ENCODE measurements at places on chromosomes 5 and 9.

GRCh38 chr9:114499528-114499927 lies 5.7 kb downstream of the WHRN start:
- DNase-seq = no peak

DNA sequence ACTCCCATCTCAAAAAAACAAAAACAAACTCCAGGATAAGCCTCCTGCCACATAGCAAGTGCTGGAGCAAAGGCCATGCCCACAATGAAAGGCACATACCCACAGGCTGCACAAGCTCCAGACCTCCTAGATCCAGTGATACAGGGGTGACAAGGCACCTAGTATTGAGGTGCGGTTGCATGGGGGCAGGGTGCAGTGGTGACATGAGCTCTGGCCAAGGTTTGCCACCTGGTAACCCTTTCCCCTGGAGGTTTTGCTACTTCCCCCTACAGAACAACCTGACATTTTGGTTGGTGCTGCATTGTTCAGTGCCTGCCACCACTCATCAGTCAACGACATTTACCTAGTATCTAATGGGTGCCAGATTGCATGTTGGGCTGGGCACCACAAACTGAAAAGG lies 14.5 kb downstream of the CDKN2AIPNL start:
- DNase-seq = no peak

DNA sequence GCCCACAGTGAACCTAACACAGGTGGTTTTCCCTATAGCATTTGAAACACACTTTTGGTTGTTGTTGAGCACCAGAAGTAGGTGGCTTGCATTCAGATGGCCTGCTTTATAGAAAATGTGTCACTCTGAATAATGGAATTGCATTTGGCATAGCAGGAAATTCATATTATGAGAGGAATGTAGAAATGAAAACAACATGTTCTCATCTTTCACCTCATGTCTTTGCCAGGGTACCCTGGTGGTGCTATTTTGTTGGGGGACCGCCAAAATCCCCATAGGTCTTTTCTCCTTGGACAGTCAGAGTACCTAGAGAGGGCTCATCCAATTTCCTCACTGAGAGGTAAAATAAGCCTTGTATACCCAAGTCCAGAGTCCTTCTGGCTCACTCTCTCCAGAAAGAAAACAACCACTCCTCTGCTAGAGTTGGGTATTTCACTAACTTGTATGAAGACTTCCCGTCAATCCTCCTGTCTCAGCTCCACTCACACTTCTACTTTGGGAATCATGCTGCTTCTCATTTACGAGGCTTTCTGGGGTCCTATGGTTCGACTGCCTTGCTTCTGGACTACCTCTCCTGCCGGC lies 67.4 kb downstream of the MRPS27 start:
- no peak for DNase-seq

DNA sequence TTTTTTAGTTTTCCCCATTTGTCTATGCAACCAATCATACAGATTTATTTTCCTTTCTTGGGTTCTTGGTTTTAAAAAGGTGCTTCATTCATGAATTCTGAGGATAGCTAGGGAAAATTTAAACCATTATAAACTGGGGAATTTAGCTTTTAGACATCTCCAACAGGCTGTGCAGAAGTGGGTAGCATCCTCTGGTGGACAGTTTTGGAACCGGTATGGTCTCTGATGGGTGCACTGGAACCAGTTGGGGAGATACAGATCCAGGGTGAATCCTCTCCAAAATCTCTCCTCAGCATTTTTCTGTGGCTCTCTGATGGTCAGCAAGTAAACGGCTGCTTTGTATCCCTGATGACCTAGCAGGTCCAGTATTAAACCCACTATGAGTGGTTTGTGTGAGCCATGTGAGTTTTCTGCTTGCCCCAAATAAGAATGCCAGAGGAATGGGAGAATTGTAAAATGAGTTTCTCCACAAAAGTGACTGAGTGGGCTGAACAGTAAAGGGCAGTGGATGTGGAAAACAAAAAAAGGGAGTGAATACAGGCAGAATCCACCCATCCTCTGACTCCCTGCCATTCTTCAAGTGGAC lies 9.1 kb upstream of the DNAJC25 start:
- DNase-seq = peak; percentile 84

DNA sequence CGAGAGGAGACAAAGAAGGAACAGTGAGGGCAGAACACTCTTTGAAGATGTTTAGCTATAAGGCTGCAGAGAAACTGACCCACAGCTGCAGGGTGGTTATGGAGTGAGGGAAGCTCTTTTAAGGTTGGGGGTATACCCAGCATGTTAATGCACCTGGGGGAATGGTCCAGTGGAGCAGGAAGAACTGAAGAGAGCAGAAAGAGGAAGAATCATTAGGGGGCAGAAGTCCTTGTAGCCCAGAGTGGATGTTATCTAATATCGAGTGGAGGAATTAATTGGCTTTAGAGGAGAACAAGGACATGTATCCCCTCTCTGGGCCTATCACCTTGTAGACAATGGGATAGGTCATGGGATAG lies 7.7 kb downstream of the IL4 start:
- no peak for DNase-seq

- no peak for DNase-seq
Measured at GRCh38 chr9:115306865-115307264, 188.9 kb upstream of the TNC start.

- DNase-seq = peak; percentile 34
Measured at GRCh38 chr5:53262348-53262970, 152.9 kb upstream of the MOCS2 start.

GRCh38 chr9:104988539-104988938 lies 60.6 kb upstream of the ABCA1 start:
- DNase-seq = no peak

- DNase-seq = no peak
Measured at GRCh38 chr9:93218671-93219420, 34.9 kb downstream of the WNK2 start.
